T follicular helper cell (primary cell): ENCODE measurements at places on chromosomes 6 and 20.

GRCh38 chr6:137036566-137037300 lies 8.0 kb downstream of the IL20RA start:
- no peak for DNase-seq

- DNase-seq = no peak
Measured at GRCh38 chr6:35922139-35922554, 1.2 kb upstream of the SRPK1 start.

DNA sequence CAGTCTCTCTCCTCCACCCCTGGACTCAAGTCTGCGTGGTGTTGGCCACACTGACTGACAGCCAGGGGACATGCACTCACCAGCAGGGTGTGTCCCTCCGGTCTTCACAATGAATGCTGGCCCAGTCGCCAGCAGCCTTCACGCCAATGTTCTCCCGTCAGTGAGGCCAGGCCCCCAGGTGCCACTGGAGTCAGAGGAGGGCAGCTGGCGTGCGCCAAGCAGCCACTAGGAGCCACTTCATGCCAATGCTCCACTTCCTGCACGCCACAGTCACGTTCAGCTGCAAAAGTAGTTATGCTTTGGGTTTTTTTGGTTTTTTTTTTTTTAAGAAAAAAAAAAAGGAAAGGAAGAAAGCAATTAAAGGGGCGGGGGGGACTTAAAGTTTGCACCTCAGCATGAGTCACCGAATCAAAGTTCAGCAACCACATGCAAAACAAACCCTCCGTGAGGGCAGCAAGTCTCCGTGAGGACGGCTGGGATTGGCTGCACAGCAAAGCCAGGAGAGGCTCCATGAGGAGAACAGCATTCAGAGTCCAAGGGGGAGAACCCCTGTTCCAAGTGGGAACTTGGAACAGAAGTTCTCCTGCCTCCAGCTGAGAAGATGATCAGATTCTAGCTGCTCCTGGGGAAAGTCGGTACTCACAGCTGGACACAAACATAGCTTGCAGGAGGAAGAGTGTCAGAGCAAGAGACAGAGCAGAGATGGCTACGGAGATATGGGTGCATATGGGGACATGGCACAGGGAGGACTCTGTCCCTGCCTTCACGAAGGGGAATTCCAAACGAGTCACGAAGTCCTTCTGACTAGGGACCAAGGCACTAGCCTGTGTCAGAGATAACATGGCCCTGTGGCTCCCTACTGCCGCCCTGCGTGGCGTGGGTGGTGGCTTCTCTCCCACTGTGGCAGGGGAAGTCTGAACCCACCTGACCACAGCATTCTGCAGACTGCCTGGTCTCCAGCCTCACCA lies at the start of gene ZC3H12D:
ZC3H12D (minus strand) TSS at position 282 of the 968 bp plus-strand sequence. CDS start 10,471 bp downstream, outside the sequence.
- DNase-seq = peak; percentile 82

DNA sequence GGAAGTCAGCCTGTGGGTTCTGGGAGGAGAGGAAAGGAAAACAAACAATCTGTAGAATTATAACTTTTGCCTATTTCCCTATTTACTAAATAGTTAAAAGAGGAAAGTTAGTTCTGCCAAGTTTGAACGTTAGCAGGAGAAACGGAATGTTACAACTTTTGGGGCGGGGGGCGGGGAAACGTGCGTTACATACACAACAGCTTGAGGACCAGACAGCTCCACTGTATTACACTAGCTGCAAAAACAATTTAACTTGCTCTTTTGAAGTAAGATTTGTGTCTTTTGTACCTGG lies 498 bp upstream of the PRDM1 start:
- DNase-seq = no peak

DNA sequence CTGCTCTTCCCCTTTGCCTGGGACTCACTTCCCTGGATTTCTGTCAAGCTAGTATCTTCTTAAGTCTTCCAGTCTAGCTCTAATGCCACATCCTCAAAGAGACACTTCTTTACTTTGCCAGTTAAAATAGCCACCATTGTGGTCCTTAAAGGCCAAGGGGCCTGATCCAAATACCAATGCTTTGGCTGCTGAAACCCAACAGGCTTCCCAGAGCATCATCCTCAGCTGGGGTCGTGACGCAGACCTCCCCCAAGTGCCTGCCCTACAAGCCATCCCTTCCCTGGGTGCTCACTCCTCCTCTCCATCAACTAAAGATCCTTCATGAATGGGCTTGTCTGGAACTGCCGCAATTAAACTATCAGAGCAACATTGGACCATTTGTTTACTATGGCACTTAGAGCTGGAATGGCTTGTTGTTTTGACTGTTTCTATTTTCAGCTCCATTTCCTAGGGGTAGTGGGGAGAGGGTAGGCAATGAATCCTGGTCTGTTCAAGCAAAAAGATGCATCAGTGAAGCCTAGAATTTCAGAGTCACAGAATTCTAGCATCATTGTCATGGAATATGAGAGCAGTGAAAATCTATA lies 79.6 kb upstream of the SIRPA start:
- DNase-seq = no peak

DNA sequence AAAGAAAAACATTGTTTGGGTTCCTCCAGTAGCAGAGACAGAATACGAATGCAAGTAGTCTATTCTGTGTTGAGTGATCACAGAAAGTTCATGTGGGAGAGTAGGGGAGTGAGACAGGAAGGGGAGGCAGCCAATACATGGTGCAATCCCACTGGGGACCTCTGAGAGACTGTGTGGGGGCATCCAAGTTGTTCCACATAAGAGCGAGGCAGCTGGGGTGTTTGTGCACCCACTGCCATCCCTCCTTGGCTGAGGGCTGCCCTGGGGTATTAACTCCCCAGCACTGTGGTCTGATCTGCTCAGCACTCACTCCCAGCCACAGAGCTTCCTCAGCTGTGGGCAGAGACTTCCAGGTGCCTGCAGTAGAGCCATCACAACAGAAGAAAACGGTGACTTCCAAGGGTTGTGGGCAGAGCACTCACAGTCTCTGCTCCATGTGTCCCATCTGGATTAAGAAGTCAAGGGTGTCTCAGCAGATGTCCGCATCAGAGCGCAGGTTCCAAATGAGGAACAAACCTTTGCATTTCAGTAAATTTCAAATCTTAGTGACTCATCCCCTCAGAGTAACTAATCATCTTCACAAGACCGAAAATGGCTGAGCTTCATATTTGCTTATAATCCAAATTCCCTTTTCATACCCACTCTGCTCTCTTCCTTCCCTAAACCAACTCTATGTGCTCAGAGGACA lies 101.9 kb upstream of the NAA20 start:
- no peak for DNase-seq

GRCh38 chr6:139547122-139547776 lies 172.8 kb upstream of the CITED2 start:
- no peak for DNase-seq

GRCh38 chr6:166779381-166779780 lies 152.3 kb upstream of the RPS6KA2 start:
- DNase-seq = no peak

GRCh38 chr6:11727346-11727997 lies 51.1 kb downstream of the ADTRP start:
- DNase-seq = no peak

GRCh38 chr6:164398647-164399046 lies 910.8 kb downstream of the C6orf118 start:
- DNase-seq = no peak

DNA sequence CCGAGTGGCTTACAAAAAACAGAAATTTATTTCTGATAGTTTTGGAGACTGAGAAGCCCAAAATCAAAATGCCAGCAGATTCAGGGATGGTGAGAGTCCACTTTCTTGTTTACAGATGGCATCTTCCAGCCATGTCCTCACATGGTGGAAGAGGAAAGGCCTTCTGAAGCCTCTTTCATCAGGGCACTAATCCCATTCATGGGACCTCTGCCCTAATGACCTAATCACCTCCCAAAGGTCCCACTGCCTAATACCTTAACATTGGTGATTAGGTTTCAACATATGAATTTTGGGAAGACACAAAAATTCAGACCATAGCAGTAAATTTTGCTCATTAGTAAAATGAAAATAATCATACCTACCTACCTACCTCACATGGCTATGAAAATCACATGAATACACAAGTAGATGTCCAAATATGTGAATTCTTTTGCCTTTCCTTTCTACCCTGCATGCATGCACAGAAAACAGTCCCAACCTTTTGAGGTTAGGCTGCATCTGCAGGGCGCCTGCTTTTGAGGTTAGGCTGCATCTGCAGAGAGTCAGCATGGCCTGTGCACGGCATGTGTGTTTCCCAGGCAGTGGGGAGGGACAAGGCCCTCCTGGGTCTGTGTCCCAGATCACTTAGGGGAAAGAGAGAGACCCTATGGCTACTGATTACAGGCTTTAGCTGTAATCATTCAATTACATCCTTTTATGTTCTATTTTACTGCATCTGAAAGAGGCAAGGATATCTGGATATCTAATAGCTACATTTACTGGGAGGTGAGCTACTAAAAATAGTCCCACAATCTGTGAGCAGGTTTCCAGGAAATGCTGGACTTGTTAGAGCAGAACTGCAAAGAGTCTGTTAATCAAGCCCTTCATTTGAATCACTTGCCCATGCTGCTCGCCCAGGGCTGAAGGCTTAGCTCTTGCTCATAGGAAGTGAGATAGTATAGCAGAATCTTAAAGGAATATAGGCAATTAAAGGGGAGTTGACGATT lies 497.7 kb upstream of the MARCKS start:
- DNase-seq = no peak

- no peak for DNase-seq
Measured at GRCh38 chr20:15627501-15627903, 945.7 kb downstream of the KIF16B start.

- DNase-seq = no peak
Measured at GRCh38 chr6:167855825-167856425, 29.2 kb downstream of the AFDN start.

DNA sequence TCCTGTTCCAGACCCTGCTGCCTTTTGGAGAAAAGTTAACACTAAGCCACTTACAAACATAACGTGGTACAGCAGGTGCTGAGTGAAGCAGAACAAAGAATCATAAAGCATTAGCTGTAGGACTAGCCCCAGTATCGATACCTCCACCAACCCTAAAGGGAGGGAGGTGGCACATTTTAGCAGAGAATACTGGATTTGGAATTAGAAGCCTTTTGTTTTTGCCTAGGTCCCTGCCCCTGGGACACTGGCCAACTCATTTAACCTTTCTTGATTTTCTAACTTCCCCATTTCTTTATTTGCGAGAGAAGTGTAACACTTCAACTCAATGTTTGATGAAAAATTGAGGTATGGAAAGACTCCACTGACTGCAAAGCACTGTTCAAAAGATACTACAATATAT lies 93.5 kb downstream of the B3GAT2 start:
- DNase-seq = no peak

DNA sequence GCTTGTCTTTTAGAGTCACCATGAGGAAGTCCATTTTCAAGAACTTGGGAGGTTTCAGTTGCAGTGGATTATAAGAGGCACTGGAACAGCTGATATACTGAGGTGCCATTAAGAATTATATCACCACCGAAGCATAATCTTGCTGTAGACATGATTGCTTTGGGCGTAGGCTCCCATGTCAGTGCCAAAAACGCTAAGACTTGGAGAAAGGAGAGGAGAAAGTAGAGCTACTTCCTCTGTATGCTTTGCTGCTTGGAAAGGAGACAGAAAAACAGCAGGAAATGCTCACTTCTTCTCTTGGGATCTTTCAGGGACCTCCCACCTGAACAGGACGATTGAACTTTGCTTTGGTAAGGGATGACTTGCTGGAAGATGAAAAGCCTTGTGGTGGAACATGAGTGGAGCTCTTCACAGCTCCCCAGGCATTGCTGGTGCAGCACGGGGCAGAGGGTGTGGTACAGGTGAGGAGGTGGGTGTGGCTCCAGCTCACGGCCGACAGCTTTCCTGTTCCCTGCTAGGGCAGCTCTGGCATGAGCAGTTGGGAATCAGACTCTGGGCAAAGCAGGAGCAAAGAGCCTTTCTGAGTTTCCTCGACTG lies 190.4 kb upstream of the JAG1 start:
- DNase-seq = no peak

DNA sequence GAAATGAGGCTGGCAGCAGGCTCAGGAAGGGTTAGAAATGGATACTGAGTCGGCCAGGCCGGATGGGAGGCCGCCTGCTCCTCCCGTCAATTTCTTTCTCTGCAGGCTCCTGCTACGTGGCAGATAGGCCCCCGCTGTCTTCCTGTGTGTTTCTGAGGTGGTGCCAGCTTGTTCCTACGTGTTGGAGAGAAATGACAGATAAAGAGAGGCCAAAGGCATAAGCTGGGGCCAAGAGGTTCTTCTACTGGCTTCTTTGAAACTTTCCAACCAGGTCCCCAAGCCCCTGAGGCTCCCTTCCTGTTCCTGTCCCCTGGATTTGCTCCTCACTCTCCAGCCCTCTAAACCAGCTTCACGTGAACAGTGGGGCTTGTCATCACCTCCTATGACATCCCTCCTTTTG lies 76.8 kb downstream of the TCP11 start:
- DNase-seq = no peak

GRCh38 chr6:30263734-30264133 lies 50.5 kb upstream of the TRIM26 start:
- DNase-seq = no peak

DNA sequence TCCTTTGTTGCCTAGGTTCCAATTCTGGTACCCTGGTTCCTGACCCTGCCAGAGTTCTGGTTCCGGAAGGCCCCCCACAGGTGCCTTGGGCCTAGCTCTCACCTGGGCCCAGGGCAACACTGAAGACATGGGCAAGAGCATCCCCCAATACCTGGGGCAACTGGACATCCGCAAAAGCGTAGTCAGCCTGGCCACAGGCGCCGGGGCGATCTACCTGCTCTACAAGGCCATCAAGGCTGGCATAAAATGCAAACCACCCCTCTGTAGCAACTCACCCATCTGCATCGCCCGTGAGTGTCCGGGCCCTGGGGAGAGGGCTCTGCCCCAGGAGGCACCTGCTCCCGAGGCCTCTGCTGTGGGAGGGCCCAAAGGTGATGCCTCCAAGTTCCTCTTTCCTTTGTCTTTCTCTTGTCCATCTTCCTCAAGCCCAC lies at the start of gene ARMC12:
ARMC12 (plus strand) TSS at position 51 of the 431 bp plus-strand sequence; CDS start at position 128, 77 bp downstream.
- no peak for DNase-seq

DNA sequence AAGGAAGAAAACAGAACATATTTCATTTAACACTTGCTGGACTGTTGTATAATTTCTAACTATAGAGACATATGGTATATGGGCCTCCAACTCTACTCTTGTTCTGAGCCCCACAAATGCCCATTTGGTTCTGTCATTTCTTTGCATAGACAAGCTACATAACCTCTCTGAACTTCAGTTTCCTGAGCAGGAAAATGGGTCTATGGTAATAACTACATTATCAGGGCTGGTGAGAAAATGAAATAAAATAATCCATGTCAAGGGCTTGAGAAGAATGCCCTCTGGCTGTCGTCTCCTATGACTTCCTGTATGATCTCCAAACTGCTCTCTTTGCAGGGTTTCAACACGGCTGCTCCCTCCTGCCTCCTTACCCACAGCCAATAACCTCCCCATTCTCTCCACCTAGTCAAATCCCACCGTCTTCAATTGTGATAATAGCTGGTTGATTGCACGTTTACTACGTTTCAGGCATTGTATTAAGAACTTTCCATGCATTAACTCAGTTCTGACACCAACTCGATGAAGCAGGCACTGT lies 12.0 kb downstream of the ZCCHC3 start:
- no peak for DNase-seq
